ENCODE measurements at places on chromosomes 4 and X.
A peak's percentile ranks its signal among the peaks of the same experiment; 100 is the strongest.

DNA sequence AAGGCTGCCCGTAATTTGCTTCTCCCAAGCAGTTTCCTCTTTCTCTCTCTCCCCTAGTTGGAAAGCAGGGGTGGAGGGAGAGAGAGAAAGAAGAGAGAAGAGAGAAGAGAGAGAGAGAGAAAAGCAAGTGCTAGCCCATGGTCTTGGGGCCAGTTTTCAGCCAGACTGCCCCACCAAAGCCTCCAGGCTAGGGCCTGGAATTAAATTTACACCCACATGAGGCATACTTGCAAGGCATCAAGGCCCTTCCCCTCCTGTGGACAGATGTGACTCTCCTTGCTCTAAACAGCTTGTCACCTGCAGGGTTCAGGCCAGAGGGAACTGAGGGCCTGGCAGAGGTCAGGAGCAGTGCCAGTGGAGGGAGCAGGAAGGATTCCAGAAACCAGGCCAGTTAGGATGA, 1.7 kb upstream of the CXCR3 start:
- no peak for DNase-seq

GRCh38 chr4:57945298-57945697, 835.1 kb upstream of the IGFBP7 start:
- no peak for DNase-seq

- DNase-seq = no peak
These were observed 141.2 kb upstream of the SCML1 start for GRCh38 chrX:17596061-17596460.

DNA sequence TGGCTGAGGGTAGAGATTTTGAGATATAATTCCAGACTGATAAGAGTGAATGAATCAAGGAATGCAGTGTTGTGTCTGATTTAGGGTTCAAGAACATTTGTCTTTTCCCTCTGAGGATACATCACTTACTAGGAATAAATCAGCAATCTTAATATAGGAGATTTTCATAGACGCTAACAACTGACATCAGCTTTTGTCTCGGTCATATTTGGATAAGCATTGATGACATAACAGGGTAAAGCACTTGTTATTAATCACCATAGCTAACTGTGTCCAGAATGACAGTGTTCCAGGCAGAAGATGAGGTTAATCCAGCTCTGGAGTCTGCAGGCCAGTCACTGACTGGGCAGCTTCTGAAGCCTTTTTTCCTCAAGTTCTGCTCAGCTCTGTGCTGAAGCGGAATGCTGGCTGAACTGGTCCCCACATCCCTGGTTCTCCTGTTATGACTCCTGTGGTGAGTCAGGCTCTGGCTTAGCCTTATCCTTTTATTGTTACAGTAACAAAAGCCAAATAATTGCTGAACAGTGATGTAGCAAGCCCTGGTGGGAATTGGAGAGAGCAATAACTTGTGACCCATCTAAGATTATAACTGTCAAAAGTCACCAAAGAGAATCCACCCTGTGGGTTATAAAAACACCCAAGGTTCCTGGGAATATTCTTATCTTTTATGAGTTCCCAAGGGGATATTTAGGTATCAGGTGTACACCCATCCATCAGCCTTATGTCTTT, 41.8 kb downstream of the FNIP2 start:
- DNase-seq = no peak

GRCh38 chrX:107729558-107730297, 45.9 kb downstream of the TSC22D3 start:
- peak; percentile 9 for DNase-seq

DNA sequence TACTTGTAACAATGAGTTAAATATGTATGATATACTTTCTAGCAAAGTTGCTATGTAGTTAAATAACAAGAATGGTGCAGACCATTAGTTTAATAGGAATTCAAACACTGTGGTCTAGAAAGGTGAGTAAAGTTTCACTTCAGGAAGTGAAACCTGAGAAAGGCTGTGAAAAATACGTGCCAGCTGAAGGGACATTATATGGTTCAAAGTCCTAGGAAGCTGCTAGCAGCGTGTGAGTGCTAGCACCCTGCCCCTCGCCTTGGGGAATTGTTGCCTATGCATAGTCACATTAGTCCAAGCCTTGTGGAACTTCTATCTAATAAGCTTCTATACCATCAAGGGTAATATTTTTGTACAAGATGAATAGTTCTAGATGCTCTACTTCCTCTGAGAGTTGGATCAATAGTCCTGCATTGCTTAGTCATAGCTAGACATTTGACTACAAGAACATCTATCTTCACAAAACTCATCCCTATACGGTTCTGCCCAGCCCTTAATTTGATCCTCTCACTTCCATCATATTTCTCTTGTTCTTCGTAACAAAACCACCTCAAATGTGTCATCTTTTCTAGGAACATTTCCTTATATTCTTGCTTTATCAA, 45.8 kb upstream of the ARSJ start:
- no peak for DNase-seq

DNA sequence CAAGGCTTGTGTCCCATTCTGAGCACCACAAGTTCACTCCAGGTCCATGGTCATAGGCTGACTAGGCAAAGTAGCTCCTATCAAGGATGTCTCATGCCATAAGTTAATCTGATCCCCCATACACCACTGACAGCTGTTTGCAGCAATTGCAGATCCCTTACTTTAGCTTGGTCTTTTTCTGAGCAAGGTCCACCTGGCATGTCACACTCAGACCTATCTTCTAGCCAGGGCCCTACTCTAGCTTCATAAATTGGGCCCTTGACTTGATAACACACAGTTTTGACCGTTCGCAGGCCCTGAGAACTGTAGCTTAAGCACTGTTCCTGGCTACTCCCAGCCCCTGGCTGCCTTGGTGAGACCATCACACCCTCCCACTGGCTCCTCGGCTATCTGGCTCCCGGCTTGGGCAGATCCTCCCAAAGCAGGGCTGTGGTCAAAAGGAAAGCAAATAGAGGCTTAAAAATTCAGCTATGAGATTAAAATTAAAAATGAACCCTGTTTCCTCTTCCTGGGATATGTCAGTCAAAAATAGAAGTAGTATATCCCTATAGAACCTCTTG, 427.4 kb downstream of the RAB28 start:
- DNase-seq = no peak

DNA sequence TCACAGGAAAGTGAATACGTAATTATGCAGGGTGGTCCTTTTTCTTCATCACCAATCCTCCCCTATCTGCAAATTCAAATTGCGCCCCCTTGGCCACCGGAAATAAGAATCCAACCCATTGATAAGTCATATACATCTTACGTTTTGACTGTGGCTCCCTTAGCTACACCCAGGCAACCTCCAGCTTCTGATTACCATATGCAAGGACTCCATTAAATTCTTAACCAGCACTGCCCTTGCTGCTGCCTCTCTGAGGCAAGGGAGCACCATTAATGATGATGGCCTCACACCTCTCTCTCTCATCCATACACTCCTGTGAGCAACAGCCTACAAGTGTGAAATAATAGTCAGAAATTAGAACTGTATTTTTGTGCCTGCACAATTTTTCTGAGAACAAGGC, 106.0 kb upstream of the NOCT start:
- DNase-seq = no peak

GRCh38 chrX:118596390-118596789, 100.8 kb downstream of the DOCK11 start:
- DNase-seq = no peak

DNA sequence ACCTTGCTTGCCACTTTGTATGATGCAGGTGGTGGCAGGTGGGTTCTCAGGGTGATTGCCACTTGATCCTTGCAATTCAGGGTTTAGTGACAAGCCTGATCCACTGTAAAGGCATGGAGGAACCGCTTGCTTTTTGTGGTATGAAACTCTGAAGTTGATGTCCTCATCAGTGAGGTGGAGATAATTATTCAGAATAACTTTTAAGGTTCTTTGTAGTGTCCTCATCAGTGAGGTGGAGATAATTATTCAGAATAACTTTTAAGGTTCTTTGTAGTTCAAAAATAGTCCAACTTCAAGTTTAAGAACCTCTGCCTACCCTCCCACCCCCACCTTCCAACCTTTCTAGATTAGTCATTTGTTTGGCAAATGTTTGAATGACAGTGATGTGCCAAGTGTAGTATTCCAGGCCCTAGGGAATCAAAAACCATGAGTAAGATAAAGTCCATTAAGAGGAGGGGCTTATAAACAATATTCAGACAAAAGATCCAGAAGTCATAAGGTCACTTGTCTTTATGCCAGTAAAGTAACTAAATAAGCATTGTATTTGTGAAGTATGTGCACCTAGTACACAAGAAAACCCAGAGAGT, 51.2 kb downstream of the DCUN1D4 start:
- DNase-seq = no peak

- DNase-seq = no peak
These were observed 430.3 kb downstream of the SPRY1 start for GRCh38 chr4:123826896-123827295.

- DNase-seq = no peak
These were observed at the start of gene DNASE1L1 for GRCh38 chrX:154409222-154409871. DNASE1L1 (minus strand) TSS chrX:154409254; CDS start chrX:154405568, 3,686 bp downstream.

GRCh38 chr4:109629775-109630174, 69.7 kb downstream of the MCUB start:
- DNase-seq = no peak

- DNase-seq = no peak
These were observed 44.9 kb downstream of the USP46 start for GRCh38 chr4:52614241-52614640.

DNA sequence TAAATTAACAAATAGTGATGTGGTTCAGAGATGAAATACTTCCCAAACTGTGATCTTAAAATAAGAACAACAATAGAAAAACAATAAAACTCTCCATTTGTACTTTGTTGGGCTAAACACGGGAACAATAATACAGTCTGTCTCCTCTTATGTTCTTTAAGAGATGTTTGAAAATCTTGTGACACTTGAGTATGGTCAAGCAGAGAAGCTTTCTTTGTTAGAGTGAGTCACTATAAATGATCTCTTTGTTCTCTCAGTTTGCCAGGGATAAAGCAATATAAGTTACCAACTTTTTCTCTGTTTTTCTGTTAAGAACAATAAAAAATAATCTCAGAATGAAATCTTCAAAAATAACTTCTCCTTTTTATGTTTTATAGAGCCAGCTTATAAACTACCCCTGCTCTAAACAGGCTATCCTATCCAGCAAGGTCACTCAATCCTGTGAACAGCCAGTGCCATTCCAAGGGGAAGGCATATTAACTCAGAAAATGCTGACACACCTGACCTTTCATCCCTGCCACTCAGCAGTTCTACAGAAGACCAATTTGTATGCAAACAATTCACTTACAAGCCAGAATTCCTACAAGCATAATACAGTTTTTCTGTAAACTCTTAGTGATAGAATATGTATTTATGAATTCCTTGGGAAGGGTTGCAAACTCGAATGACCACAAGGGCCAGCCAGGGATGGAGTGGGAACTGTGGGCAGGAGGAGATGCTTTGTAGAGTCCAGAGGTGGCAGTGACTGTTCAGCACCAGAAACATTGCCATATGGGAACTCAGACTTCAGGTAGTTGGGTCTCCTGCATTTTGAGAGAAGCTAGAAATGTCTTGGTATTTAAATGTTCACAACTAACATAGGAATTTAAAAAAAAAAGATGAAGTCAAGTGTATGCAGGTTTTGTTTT, 52.2 kb downstream of the AFM start:
- DNase-seq = no peak

DNA sequence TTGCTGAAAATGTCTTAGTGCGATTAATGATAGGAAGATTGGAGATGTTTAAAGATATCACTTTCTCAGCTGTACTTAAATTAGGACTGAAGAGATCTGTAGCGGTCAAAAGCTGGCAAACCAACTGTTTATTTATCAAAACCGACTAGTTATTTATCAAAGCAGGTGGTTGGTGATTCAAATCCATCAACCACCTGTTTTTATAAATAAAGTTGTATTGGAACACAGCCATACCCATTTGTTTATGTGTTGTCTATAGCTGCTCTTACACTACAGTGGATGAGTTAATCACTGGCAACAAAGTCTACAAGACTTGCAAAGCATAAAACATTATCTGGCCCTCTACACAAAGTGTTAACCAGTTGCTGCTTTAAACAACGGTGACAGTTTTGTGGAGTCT, 76.8 kb downstream of the IL15 start:
- DNase-seq = no peak

Data from activated naive CD4-positive, alpha-beta T cell treated with Interleukin-2 at 50 U/mL for 16 hours (primary cell).